ENCODE measurements at places on chromosomes 11 and 22. TPM values are rescaled to one million over a fixed set of nuclear protein-coding genes. Genes with fewer than 3 reads are reported as not detected.

KRTAP5-2 gene
- not detected for total RNA-seq

ACR gene
- not detected for total RNA-seq

GP1BB gene
- 1.4 TPM for total RNA-seq

GRK3 gene
- 18.3 TPM for total RNA-seq

RAB39A gene
- 4.8 TPM for total RNA-seq

GAB4 gene
- total RNA-seq: 0.63 TPM

OPCML gene
- 0.97 TPM for total RNA-seq

RIBC2 gene
- total RNA-seq: 15.2 TPM
